Upper lobe of left lung (tissue), 6 donors: ENCODE measurements at places on chromosomes 2 and 18. TPM values are rescaled to one million over a fixed set of nuclear protein-coding genes. Genes with fewer than 3 reads are reported as not detected.

SNRPD1 gene
- 11.7 TPM for total RNA-seq

- no peak for DNase-seq
- no peaks in the 10 kb centered on the region for H3K36me3 ChIP-seq
- peak overlapping the region; percentile 99 for H3K4me3 ChIP-seq
- peak overlapping the region; percentile 97 for H3K27ac ChIP-seq
Observed at GRCh38 chr2:70089220-70089982, 2.1 kb downstream of the PCBP1 start.

GRCh38 chr2:239252801-239253200 is 148.0 kb downstream of the HDAC4 start:
- H3K4me1 ChIP-seq: peaks cover 30% of the 10 kb centered on the region
- peak overlapping the region; percentile 65 for H3K27ac ChIP-seq
- H3K4me3 ChIP-seq: no peak overlapping the region
- no peaks in the 10 kb centered on the region for H3K36me3 ChIP-seq
- no peaks in the 10 kb centered on the region for H3K27me3 ChIP-seq

GRCh38 chr2:105845976-105846375 is 101.3 kb downstream of the NCK2 start:
- H3K4me3 ChIP-seq: no peak overlapping the region
- no peak overlapping the region for H3K27ac ChIP-seq
- no peaks in the 10 kb centered on the region for H3K4me1 ChIP-seq
- H3K27me3 ChIP-seq: no peaks in the 10 kb centered on the region

DNA sequence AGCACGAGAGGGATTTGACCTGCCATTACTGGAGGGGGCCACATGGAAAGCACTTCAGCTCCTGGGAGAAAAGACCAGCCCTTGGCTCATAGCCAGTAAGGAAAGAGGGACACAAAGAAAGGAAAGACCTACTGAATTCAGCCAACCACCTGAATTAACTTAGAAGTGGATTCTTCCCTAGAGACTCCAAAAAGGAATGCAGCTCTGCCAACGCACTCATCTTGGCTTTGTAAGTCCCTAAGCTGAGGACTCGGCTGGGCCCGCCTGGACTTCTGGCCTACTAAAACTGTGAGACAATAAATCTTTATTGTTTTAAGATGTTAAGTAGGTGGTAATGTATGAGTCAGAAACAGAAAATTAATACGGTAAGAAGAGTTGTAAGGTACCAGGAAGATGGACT is 11.5 kb downstream of the ATF2 start:
- no peaks in the 10 kb centered on the region for H3K27me3 ChIP-seq
- H3K4me1 ChIP-seq: peaks cover 4% of the 10 kb centered on the region
- no peak for DNase-seq
- H3K4me3 ChIP-seq: no peak overlapping the region
- H3K36me3 ChIP-seq: no peaks in the 10 kb centered on the region
- H3K27ac ChIP-seq: no peak overlapping the region
